Stimulated activated CD8-positive, alpha-beta memory T cell treated with anti-CD3 and anti-CD28 coated beads, Interleukin-4, amount 100 ng/mL, for 4 hours (primary cell): ENCODE measurements at places on chromosomes 2 and 18.

GRCh38 chr2:186551323-186552050, 38.4 kb upstream of the ITGAV start:
- no peak for DNase-seq

DNA sequence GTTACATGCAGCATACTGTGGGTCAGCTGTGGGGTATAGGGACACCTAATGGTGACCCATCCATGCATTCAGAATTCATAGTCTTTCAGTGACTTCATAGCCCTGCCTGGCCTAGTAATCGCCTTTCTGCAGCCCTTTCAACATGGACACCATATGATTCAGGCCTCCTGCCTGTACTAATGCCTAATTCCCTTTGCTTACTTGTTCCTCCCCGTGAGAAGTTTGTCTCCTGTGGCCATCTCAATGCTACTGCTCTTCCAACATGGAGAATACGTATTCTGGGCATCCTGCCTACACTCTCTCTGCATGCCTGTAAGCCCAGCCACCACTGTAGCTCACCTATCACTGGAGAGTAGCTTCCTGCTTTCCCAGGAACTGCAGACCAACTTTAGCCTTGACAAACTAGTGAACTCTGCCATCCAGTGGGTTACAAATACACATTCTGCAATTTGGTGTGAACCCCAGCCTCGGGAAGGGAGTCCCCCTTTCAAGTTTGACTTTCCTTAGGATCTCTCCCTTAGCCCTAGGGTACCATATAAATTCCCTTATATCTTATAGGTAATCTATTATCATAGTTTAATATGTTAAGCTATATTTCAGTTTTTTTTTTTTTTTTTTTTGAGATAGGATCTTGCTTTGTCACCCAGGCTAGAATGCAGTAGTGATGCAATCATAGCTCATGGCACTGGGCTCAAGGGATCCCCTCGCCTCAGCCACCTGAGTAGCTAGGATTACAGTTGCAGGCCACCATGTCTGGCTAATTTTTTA, 22.3 kb downstream of the M1AP start:
- no peak for DNase-seq

DNA sequence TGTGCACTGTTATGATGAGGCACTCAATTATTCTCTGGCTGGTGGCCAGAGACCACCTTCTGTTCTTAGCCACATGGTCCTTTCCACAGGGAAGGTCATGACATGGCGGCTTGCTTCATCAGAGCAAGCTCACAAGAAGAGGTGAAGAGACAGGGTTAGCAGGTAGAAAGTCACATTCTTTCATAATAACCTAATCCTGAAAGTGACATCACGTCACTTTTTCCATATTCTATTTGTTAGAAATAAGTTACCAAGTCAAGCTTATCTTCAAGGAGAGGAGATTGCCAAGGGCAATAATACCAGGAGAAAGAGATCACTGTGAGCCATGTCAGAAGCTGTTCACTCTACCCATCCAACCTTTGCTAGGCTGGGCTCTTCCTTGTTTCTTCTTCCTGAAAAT, 139.4 kb downstream of the OSR1 start:
- no peak for DNase-seq

- no peak for DNase-seq
These were observed 47.3 kb upstream of the B3GNT7 start for GRCh38 chr2:231348173-231348572.

DNA sequence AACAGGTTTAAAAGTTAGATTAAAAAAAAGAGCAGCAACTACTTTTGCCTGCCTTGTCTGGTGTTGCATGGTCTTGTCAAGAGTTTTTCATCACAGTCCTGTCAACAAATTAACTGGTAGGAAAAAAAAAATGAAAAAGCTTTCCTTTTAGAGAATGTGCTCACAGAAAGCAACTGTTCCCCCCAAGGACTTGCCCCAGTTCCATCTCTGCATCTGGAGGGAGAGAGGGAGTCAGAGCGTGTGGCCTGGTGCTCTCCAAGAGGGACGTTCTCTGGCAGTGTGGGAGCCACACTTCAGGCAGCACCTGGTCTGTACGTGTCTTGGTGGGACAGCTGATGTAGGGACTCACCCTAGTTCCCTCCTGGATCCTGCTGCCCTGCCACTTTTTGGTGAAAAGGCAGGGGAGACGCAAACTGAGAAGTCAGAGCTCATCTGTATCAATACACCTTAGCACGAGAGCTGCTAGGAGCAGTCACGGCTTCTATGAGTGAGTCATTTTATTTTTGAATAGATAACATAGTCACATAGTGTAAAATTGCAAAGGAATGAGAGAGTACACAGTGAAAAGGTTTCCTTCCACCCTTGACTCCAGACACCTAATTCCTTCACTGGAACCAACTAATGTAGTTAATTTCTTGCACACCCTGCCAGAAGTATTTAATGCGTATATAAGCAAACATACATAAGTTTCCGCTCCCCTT, 172.5 kb upstream of the MGAT5 start:
- no peak for DNase-seq

DNA sequence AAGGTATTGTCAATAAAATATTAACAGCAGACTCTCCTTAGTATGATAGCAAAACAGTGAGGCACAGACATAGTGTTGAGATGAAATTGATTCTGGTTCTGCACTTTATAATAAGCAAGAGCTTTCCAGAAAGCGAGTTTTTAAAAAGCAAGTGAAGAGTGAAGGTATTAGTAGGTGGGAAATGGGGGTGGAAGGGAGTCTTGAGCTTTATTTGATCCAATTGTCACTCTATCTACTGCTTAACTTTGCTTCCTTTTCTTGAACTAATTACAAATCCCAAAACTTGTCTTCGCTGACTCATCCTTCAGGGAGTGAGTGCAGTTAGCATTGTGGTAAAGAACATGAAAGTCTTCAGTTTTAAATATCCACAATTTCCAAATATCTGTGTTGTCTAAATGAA, 120.6 kb upstream of the BOD1L2 start:
- DNase-seq: no peak

DNA sequence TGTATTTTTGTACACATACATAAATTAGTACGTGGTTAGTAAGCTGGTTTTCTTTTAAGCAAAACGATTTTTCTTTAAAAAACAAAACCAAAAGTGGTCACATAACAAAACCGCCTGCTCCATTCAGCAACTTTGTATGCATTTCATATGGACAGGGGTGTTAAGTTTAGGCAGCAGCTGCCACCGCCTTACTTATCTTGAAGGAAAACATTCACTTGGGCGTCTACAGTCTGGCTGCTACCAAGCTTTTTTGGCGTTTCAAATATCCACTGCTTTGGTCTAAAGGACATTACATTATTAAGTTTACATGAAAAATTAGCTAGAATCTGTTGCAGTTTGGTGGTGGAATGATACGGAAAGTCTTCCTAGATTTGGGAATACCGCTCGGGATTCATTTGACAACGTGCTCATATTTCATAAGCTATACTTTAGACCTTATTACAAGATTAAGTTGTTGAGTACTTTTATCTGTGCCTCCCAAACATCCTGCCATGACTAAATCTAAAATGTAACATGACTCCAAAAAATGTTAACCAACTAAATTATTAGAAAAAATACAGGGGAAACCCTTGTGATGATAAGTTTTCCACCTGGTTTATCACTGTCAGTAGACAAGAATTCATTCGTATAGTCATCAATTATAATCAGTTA, 214.8 kb downstream of the NEDD4L start:
- DNase-seq: no peak

DNA sequence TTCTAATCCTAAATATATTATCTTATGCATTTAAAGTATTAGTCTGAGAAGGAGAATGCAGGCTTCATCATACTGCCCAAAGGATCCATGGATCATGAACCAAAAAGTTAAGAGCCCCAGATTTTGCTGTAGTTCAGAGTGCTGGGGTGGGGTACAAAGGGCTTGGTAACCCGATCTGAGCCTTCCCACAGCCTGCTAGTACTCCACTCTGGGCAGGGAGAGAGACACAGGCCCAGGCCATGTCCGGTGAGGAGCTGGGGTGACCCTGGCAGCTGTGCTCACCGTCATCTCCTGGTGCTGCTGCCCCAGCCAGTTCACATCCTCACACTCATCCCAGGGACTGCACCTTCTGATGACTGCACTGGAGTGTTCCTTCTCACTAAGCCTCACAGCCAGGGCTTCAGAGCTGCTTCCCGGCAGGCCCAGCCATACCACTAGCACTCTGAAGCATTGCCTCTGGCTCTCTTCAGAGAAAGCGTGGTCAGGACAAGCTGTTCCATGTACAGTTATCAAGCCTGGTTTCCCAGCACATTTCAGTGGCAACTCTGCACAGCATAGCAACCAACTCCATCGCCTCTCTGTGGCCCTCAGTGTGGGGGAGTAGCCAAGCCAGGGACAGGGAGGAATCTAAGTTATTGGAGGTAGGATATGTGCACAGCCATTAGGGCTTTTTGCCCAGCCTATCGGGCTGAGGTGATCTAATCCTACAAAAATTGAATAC, 189.0 kb upstream of the CTAGE1 start:
- DNase-seq: no peak

DNA sequence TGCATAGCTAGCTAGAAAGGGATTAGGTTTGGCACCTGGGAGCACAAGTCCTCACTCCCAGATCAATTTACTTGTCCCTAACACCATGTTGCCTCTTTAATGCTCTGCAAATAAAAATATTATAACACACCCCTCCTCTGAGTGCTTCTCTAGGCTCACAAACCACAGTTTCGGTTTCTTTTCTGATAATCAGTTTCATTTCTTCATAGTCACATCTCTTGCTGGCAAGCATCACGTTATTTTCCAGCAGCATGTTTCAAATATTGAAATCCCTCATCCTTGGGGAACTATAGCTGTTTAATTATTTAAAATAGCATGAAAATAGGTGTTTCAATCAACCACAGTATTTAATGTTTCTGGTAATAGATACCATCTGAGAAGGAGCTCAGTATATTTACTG, 13.9 kb upstream of the SMCHD1 start:
- no peak for DNase-seq

- no peak for DNase-seq
These were observed 305.0 kb upstream of the EPAS1 start for GRCh38 chr2:45992021-45992740.

DNA sequence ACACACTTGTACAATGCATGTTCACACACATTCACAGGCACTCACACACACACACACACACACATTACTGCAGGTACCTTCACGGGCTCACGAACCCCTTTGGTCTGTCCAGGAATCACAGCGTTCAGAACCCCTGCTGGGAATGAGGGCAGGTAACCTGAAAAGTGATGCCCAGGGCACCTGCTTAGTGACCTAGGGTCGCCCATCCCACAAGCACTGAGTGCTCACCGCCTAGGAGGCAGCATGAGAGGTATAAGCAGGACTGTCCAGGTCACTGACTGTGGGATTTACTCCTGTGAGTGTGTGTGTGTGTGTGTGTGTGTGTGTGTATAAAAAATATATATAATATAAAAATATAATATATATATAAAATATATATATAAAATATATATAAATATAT, 150.9 kb downstream of the GALR1 start:
- DNase-seq: no peak

DNA sequence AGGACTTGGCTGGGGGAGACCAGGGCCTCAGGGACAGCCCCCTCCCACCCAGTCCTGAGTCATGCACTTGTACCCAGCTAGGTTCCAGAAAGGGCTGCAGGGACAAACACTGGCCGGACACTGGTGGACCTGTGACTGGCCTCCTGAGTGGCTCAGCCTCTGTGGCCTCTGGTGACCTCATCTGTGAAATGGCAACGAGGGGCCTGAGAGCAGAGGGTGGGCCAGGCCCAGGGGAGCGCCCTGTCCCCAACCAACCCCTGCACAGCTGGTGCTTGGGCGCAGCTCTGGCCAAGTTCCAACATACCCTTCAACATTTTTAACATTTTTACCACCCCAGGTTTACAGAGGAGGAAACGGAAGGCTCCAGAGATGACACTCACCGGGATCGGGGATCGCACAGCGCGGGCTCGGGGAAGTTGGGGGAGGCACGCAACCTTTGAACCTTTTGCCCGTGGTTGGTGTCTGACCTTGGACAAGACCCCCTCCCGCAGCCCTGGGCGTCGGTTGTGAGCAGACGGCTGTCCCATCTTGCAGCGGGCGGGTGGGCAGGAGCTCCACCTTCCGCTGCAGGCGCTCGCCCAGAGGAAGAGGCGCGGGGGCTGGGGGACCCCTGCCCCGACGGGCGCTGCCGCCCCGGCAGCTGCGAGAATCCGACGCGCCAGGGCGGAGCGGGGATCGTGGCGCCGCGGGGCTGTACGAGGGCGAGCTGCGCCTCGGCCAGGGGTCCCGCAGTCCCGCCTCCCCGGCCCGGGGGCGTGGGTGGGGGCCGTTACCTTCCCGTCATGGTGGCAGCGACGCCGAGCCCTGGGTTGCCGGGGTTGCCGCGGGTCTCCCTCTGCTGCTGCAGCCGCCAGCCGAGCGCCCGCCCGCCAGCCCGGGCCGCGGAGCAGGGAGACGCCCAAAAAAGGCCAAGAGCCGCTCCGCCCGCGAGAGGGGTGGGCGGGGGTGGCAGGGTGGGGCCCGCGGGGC, 805 bp downstream of the LIMS2 start:
- DNase-seq: no peak

GRCh38 chr18:906416-907114, 1.9 kb downstream of the ADCYAP1 start:
- no peak for DNase-seq

DNA sequence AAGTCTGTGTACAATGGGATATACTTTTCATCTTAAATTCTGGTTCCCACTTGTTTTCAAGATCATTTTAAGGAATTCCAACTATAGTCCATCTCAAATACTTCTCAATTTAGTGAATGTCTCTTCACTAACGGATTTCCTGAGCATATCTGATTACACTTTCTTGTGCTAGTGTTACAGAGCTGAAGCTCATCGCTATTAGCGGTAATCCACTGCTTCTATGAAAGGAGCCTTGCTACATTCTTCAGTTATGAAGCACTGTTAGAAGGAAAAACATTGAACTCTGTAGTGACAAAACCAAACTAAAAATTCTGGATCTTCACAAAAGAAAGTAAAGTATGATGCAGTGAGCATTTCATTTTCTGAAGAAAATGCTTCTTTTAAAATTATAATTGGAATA, 72.0 kb downstream of the AGPS start:
- no peak for DNase-seq

DNA sequence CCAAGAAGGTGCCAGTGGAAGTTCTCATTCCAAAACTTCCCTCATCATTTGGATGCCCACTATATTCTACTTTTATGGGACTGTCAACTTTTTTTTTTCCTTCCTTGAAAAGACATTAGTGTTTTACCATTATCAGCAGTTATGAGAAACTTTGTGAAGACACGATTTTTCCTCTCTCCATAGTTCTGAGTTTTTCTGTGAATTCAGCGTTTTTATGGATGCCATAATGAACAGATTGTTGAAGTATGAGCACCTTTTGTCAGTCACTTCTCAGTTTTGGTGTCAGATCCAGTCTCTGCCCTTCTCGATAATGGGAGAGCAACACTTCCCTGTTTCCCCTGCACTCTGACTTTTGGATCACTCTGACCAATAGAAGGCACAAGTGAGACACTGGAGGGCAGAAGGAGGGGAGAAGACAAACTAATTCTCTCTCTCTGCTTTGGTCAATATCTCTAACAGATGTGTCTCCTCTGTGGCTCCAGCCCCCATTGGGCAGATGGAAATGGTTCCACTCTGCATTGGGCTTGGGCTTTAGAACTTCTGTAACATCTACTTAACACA, 53.5 kb upstream of the FN1 start:
- no peak for DNase-seq
